ENCODE measurements at places on chromosomes 6 and 20.

DNA sequence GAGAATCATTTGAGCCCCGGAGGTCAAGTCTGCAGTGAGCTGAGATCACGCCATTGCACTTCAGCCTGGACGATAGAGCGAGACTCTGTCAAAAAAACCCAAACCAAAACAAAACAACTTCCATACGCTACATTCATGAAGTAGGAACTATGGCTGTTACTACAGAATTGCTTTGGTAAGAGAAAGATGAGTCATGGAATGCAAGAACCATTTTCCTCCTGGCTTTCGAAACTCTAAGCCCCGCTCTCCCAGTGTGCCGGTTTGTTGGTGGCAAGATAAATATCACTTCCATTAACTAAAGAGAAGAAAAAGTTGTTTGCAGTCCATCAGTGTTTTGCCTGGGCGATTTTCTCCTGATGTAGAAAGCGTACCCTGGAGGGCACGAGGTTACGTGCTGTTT is 61.3 kb downstream of the ZDHHC14 start:
- DNase-seq: no peak

DNA sequence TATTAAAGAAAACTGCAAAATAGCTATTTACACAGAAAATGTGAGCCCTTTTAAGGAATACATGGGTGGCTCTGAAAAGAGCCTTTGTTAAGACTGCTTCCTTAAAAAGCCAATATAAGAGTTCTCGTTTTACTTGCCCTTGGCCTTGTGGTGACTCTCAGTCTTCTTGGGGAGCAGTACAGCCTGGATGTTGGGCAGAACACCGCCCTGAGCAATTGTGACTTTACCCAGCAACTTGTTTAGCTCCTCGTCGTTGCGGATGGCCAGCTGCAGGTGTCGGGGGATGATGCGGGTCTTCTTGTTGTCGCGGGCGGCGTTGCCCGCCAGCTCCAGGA is 111.5 kb downstream of the HFE start:
- no peak for DNase-seq

GRCh38 chr20:23533161-23533560 is 35.1 kb downstream of the CST9L start:
- DNase-seq: no peak

DNA sequence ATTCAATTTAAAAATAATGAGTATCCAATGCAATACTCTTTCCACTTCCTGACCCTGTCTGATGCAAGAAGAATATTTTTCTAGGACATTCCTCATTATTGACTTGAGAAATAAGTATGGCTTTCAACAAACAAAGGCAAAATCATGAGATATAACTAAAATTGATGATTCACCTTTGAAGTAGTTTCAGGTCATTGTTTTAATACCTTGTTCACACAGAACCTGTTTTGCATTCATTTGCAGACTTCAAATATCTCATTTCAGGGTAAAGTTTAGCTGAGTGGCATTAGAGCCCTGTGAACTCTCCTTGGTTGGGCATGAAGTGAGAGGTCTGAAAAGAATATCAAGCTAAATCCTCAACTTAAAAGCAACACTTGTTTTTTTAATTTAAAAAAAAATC is 309.2 kb downstream of the NRN1 start:
- no peak for DNase-seq

- DNase-seq: no peak
Measured at GRCh38 chr20:23622839-23623343, 14.9 kb downstream of the CST3 start.
